SK-MEL-5 (cell line): ENCODE measurements at places on chromosomes 4 and X. TPM values are rescaled to one million over a fixed set of nuclear protein-coding genes. Genes with fewer than 3 reads are reported as not detected.
A peak's percentile ranks its signal among the peaks of the same experiment; 100 is the strongest.

PABPC4L gene
- total RNA-seq = 0.11 TPM in 1 of 2 replicates, not detected in the other

MGARP gene
- not detected in 2 replicates for total RNA-seq

PCSK1N gene
- 29.5 and 35.2 TPM in 2 replicates for total RNA-seq

ALG13 gene
- 64.4 and 82.5 TPM in 2 replicates for total RNA-seq

BBS12 gene
- 5.7 and 6.6 TPM in 2 replicates for total RNA-seq

UGT2A3 gene
- not detected in 2 replicates for total RNA-seq

SPATA4 gene
- not detected in 2 replicates for total RNA-seq

AFP gene
- total RNA-seq = not detected in 2 replicates

EGF gene
- total RNA-seq = 1.4 TPM in 2 replicates

RBM47 gene
- total RNA-seq = 7.2 and 7.5 TPM in 2 replicates

LRCH2 gene
- 2.3 and 3.0 TPM in 2 replicates for total RNA-seq

GLUD2 gene
- total RNA-seq = 16.8 and 19.9 TPM in 2 replicates

- no peak for DNase-seq
These were observed 246.0 kb upstream of the PSAPL1 start for GRCh38 chr4:7680731-7681130.

GRCh38 chr4:73432169-73433000 lies 3.6 kb upstream of the AFP start:
- DNase-seq = no peak

- no peak for DNase-seq
These were observed 9.5 kb downstream of the TLR1 start for GRCh38 chr4:38795087-38795486.

GRCh38 chr4:41050880-41051775 lies 163.2 kb downstream of the APBB2 start:
- no peak for DNase-seq

- no peak for DNase-seq
These were observed 14.0 kb downstream of the RTL5 start for GRCh38 chrX:72117636-72118210.

- DNase-seq = peak; percentile 26
These were observed 42.9 kb downstream of the EVC start for GRCh38 chr4:5753766-5754528.

DNA sequence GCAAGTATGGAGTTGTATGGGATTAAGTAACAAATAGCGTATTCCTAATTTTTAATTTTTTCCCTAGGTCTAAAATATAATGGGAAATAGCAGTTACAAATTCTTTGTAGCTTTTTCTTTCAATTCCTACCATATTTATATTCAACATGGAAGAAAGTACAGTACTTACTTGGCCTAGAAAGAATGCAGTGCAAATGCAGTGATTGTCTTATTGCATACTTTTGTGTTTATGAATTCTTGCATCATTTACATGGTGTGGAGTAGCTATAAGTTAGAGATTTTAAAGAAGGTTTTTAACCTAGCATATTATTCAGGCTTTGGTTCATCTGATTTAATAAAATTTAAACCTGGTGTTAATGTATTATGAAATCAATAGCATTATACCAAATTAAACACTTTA lies 263.3 kb downstream of the BMPR1B start:
- no peak for DNase-seq

- no peak for DNase-seq
These were observed 17.3 kb upstream of the NDUFC1 start for GRCh38 chr4:139319571-139319970.

DNA sequence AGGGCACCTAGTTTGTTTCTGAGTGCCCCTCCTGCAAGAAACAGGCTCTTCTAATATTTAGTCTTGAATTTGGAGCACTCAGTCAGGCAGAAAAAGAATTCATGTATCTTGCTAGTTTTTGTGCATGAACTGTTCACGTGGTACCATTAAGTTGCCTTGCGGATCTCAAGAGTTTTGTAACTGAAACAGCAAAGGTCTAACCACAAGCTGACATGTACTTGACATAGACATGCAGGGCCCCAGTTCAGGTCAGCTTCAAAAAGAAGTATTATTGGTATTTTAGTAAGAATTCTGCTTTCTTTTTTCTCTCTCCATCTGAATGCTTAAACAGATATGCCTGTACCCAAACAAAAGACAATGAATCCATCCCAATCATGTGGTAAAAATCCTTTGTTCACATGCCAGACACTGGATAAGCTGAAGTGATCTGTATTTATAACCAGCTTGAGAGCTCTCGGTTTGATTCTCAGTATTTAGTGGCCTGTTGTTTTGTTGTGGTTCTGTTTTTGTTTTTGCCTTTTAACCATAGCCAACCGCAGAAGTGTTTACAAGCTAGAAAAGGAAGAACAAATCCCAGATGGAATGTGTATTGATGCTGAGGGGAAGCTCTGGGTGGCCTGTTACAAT lies 13.0 kb downstream of the RGN start:
- peak; percentile 29 for DNase-seq

DNA sequence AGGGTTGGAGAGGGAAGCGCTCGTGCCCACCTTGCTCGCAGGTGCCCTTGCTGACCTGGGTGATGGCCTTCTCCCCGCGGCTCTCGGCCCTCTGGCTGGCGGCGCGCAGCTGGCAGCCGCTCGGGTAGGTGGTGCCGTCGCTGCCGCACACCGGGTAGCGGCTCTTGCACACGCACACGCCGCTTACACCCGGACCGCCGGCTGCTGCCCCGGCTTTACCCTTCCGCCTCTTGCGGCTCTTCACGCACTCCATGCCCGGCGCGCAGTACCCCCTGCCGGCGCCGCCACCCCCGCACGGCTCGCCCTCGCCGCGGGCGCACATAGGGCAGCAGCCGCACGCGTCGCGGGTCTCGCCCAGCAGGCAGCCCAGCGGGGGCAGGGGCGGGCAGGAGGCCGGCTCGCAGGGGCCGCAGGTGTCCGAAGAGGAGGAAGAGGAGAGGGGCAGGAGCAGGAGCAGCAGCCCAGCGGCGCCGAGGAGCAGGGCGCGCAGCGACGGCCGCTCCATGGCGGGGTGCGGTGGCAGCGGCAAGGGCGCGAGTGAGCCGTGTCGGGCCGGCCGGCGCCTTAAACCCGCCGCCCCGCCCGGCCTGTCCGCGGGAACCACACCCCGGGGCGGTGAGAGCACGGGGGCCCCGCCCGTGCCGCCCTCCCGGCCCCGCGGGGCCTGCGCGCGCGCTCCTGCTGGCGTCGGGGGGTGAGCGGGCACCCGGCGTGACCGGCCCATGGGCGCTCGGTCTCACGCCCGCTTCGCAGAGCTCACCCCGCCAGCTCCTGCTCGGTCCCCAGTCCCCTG lies at the start of gene IGFBP7:
Gene IGFBP7 (minus strand): TSS at position 539 of the 793 bp plus-strand sequence. CDS start 34 bp downstream, at position 505.
- peak; percentile 24 for DNase-seq

DNA sequence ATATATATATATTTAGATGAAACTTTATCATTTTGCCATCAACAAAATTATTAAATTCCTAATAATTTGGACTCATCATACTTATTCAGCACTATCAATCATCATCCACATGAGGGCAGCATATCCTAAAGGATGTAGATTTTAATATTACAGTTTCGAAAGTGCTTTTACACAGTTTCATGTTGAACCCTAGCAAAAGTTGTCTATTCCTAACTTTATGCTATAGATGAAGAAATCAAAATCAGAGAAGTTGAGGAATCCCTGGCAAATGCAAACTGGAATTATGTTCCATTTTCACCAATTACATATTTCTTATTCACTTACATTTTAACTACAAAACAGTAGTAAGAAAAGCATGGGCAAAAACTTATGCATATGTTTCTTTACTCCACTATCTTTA lies 36.6 kb upstream of the UGT2A1 start:
- peak; percentile 64 for DNase-seq

GRCh38 chr4:176838601-176839433 lies 46.1 kb upstream of the VEGFC start:
- DNase-seq = no peak

DNA sequence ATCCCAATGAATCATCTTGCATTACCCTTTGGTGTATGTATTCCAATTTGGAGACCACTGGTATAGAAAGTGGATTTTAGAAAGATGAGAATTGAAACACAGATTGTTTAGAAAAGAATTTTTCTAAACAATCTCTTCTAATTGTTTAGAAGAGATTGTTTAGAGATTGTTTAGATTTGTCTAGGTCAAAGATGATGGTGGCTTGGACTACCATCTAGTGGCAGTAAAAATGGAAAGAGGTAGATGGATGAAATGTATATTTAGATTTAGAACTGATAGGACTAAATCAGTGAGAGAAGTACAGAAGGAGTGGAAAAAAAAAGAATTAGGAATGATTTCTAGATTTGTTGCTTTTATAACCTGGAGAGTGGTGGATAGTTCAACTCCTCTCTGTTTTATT lies 70.6 kb downstream of the ARSJ start:
- peak; percentile 17 for DNase-seq

DNA sequence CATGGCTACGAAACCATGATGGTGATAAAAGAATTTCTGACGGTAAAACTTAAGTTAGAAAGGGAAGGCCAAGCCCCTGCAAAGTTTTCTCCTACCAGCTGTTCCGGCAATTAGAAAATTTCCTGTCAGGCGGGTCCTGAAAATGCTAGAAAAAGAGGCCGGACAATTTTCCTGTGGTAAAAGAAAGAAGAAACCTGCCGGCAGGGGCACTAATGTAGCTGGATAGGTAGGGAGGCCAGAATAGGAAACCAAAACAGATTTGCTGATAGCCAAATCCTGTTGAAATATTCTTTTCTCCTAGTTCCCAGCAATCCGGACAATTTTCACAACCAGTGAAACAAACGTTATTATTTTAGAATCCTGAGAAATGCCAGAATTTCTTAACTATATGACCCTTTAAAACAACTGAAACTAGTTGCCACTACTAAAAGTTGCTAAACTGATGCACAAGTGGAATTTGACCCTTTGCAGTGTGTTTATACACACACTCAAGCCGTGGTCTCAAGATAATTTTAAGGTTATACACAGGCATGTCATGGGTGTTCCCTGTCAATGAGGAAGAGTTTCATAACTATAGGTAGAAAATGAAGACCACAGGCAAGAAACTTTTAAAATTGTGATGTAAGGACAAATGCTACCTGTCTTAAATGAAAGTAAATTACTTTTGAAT lies 47.7 kb downstream of the RPS6KA3 start:
- DNase-seq = no peak

DNA sequence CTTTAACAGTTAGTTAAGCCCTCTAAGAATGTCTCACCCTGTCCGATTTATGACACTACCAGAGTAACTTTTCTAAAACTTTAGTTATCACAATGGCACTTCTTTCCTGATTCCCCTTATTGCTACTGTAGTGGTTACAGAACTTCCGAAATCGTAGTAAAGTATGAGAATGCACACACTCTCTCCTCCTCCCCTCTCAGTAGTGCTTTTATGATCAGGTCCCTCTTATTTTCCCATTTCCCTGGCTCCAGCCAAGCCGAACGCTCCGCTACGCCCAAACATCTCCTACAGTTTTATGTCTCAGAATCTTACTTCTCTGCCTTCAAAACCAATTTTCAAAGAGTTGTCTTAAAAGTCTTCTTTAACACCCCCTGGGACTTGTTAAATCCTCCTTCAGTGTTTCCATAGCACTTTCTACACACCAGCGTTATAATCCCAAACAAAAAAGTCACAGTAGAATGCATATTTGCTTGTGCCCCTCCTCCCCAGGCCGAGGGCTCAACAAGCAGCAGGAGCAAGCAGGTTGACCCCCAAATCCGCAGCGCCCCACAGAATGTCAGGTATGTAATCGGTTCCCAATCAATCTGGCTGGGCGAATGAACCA lies 671 bp downstream of the HPF1 start:
- no peak for DNase-seq

DNA sequence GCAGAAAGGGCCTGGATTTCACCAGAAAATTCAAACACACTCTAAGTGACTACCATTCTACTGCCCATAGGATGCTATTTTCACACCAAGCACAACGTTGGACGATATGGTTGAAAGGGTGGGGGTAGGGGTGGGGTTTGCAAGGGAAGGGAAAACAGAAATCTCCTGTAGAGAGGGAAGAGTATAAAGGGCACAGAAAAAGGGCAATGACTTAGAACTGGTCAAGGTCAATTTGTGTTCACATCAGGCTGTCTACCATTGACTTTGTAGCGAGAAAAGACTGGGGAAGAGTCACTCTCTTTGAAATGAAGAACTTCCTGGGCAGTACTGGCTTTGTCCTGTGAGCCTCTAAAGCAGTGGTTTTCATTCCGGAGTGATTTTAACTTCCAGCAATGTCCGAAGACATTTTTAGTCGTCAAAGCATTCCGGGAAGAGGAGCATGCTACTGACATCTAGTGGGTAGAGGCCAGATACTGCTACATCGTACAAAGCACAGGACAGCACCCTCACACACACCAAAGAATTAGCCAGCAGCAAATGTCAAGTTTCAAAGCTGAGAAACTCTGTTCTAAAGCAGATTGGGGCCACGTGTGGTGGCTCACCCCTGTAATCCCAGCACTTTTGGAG lies 48.4 kb upstream of the SLC7A3 start:
- DNase-seq = peak; percentile 64

- no peak for DNase-seq
These were observed 38.7 kb upstream of the FRAS1 start for GRCh38 chr4:78018271-78019049.

GRCh38 chrX:46376246-46376885 lies 168.9 kb downstream of the ZNF674 start:
- DNase-seq = peak; percentile 54

- peak; percentile 45 for DNase-seq
These were observed 1.7 kb upstream of the AFP start for GRCh38 chr4:73434311-73434710.

- no peak for DNase-seq
These were observed 41.0 kb upstream of the UGT2B17 start for GRCh38 chr4:68617003-68617698.

GRCh38 chrX:45172890-45173289 lies 27.8 kb downstream of the DIPK2B start:
- DNase-seq = no peak

- no peak for DNase-seq
These were observed 59.3 kb downstream of the NLGN4X start for GRCh38 chrX:6169407-6169806.

DNA sequence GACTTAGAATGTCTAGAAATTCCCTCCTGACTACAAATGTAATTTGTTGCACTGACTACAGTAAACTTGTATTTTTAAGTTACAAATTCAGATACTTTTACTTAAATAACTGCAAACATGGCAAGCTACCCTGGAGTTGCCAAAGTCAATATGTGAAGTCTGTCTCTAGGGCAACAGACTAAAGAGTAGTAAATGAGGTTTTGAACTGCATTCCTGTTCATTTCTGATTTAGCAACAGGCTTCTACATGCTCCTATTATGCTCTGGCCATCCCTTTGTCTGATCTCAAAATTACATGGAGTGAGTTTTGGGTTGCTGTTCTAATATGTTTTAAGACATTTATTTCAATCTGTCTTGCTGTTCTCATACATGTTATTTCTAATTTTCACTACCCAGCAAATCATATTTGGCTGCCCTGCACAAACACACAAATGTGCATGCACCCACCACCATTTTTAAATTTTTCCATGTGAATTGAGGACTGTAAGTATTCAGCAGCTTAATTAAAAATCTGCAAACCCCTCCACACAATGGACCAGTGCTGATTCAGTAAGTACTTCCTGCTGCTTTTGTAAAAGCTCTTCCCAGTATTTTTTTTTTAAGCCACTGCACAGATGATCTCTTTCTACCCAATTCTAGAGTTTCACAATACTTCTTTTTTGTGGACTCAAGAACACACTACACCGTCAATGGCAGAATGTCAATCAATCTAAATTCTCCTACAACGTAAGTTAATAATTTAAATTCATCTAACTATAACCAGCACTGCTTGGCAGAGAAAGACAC lies 26.7 kb downstream of the SH3RF1 start:
- no peak for DNase-seq
